ENCODE measurements at places on chromosomes 7 and 10.
A peak's percentile ranks its signal among the peaks of the same experiment; 100 is the strongest.

- no peak for DNase-seq
These were observed 714.5 kb upstream of the POT1 start for GRCh38 chr7:125644109-125644508.

DNA sequence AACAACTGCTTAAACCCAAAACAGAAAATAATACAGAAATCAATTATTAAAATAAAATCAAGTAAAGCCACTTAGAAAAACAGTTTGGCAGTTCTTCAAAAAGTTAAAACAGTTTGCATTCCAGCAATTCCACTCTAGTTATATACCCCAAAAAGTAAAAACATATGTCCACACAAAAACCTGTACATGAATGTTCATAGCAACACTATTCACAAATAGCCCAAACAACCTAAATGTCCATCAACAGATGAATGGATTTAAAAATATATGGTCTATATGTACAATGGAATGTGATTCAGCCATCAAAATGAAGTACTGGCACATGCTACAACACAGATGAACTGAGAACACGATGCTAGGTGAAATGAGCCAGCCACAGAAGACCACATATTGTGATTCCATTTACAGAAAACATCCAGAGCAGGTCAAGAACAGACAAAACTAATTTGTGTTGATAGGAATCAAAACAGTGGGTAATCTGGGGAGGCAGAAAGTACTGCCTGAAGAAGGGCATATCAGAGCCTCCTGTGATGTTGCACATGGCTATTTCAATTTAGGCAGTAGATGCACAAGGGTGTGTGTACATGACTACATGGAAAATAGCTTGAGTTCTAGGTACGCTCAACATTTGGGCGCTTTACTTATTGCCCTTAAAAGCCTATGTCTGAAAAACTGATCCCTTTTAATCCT is 66.3 kb downstream of the CYTH3 start:
- no peak for DNase-seq

GRCh38 chr7:93014410-93014809 is 103.4 kb downstream of the SAMD9 start:
- DNase-seq, result no peak

GRCh38 chr10:31739711-31740110 is 188.9 kb downstream of the ARHGAP12 start:
- DNase-seq, result no peak

DNA sequence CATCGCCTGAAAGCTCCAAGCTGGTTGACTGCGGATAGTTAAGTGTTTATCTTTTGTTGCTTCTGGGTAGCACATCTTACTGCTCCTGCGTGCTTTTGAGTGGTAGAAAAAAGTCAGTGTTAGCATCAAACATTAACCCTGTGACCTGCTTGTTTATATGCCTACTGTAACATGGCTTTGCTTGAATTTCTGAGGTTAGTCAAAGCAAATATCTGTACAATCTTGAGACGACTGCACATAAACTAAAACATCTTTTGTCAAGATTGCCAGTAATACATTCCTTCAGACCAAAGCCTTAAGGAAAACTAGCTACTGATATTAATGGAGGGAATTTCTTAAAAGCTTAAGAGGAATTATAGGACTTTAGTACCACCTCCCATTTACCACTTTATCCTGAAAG is 163.7 kb downstream of the BAMBI start:
- DNase-seq, result no peak

DNA sequence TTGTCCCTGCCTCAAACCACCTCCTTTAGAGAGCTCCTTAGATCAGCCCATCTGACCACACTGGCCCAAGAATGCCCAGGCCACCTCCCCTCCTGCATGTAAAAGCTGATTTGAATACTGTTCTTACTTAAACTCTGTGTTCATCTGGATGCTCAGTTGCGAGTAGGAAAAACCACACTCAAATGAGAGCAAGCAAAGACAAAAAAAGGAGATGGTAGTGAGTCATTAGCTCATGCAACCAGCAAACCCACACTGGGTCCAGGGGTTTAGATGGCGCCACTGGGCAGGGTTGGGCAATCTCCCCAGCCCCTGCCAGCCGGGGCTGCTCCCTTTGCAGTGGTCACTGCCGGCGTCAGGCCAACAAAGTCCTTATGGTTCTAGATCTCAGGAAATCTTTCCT is 32.7 kb downstream of the TSPAN15 start:
- DNase-seq, result no peak

DNA sequence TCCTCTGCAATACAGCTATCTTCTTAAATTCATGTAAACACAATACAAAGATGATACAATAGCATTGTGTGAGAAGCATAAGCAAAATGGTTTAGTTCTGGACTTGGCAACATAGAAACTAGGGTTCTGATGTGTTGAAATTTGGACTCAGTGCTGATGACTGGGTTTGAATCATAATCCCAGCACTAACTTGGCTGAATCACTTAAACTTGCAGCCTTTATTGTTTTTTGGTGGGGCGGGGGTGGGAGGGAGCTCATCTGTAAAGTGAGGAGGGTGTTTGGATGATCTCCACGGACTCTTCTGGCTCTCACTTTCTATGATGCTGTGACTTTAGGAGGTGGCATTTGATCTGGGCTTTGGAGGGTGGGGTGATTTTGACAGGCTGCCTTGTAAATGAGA is 158.2 kb downstream of the WNT2 start:
- no peak for DNase-seq

GRCh38 chr7:86951895-86952294 is 107.6 kb downstream of the ELAPOR2 start:
- no peak for DNase-seq

DNA sequence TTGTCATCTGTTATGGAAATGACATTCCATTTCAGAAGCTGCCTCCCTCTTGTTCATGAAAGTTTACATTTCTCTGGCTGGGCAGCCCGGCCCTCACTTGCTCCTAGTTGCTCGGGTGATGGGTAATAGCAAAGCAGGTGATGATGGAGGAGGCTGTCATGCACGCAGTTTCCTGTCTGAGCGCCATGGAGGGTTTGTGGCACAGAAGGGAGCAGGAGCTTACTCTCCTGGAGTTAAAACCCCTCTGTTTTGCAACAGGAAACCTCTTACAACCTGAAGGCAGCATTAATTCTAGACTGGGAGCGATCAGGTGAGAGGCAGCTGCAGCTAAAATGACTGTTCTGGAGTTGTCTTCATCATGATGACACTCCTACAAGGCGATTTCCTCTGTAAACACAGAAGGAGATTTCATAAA is 34.1 kb upstream of the MKI67 start:
- no peak for DNase-seq

DNA sequence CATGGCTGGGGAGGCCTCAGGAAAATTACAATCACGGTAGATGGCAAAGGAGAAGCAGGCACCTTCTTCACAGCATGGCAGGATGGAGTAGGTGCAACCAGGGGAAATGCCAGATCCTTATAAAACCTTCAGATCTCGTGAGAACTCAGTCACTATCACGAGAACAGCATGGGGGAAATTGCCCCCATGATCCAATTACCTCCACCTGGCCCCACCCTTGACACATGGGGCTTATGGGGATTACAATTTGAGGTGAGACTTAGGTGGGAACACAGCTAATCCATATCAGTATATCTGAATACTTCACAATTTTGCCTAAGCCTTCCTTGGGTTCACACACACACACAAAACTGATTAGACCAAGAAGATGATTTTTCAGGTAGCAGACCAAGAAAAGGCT is 145.1 kb upstream of the COL1A2 start:
- no peak for DNase-seq

- no peak for DNase-seq
These were observed 315.5 kb downstream of the MAGI2 start for GRCh38 chr7:79137942-79138341.

DNA sequence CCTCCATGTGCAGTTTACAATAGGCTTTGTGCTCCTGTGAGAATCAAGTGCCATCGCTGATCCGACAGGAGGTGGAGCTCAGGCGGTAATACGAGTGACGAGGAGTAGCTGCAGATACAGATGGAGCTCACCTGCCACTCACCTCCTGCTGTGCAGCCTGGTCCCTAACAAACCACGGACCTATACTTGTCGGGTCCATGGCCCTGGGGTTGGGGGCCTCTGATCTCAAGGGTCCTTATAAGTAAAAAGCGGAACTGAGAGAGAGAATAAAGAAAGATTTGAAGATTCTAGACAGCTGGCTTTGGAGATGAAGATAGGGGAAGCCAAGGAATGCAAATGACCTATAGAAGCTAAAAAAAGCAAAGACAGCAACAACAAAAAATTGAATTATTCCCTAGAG is 130.6 kb downstream of the PLXDC2 start:
- no peak for DNase-seq

- no peak for DNase-seq
These were observed 8.0 kb downstream of the CYREN start for GRCh38 chr7:135162382-135163001.

- no peak for DNase-seq
These were observed 11.4 kb upstream of the REPIN1 start for GRCh38 chr7:150357270-150357669.

- DNase-seq, result no peak
These were observed 20.4 kb upstream of the HIPK2 start for GRCh38 chr7:139798221-139798620.

GRCh38 chr10:14751921-14752320 is 22.8 kb downstream of the FAM107B start:
- peak; percentile 30 for DNase-seq

GRCh38 chr7:55013851-55014250 is 5.0 kb upstream of the EGFR start:
- no peak for DNase-seq

DNA sequence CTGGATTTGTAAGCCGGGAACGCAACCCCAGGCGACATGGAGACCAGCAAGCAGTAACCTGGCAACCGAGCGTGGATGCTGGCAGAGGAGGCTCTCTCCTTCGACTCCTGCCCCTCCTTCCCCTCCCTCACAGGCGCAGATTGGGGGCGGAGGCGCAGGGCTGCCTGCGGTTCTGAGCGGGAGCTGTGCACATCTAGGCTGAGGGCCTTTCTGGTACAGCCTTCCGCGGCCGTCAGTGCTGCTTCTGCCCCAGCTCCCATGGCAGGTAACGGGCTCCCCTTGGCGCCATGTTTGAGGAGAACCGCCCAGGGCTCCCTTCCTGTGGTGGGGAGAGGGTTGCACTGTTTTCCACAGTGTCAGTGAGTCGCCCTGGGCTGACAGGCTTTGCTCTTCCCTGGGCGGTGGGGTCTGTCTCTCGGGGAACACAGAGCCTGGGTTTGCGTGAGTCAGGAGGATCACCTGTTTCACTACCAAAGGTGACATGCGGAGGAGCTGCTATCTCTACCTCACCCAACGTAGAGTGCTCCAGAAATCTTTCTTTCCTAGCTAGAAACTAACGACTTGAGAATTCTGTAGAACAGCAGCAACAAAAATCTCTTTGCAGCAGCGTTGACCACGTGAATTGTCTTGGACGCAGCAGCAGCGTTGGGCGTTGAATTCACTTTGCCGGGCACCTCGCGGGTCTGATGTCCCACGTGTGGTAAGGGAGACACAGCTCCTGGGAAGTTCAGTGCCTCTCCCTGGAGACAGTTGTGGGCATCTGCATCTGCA is 154.8 kb upstream of the COBL start:
- DNase-seq, result no peak

GRCh38 chr10:60338786-60339185 is 50.9 kb downstream of the ANK3 start:
- DNase-seq, result no peak

DNA sequence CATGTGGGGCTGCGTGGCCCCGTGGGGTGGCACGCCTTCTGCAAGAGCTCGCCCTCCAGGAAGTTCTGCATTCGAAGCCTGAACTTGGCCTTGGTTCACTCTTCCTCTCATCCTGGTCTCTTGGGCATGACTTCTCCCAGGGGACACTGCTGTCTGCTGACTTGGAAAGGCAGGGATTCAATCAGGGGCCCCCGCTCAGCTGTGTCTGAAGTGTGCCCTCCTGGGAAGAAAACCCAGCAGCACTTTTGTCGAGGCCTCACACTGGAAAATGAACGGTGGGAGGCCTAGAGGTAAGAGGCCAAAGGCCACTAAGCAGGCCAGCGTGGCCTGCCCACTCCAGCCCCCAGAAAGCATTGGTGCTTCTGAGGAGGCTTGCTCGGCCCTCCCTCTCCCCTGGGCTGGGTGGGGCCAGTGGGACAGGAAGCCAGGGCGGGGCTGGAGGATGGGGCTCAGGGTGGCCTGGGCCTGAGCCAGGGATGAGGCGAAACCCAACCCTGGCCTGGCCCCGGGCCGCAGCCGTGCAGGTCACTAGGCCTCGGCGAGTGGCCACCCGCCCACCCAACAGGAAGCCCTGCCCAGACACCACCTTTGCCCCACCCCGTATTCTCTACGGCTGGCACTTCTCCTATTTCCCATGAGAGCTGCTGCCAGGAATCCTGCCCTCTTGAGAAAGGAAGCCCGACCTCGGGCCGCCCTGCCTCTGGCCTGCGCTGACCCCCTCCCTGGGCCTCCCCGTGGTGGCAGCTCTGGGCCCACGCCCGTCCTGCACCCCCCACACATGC is 81.1 kb downstream of the ZMIZ1 start:
- DNase-seq, result no peak

GRCh38 chr10:29771376-29771775 is 136.6 kb upstream of the SVIL start:
- no peak for DNase-seq

DNA sequence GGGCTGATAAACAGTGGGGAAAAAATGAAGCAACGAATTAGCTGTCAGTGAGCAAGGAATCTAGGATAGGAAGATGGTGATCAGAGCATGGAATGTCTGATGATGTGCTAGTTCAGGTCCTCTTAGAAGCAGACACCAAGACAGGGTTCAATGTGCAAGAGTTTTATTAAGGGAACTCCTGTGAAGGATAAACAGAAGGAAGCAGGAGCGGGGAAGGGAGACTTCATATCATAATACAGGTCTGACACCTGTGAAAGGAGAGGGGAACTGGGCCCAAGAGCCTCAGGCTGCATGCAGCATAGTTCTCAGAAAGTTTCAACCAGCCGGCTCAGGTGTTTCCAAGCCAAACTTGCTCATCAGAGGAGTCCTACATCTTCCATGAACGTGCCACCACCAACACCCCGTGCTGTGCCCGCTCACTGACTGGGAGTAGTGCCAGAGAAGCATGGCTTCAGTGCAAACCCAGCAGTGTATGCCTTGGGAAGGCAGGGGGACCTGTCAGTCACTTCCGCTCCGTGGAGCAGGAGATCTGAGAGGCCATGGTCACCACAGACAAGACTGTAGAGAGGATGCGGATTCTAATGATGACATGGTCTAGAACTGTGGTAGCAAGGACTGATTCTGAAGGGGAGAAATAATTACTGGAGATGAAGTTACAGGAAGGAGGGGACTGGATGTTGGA is 45.8 kb downstream of the ZNF800 start:
- peak; percentile 4 for DNase-seq

DNA sequence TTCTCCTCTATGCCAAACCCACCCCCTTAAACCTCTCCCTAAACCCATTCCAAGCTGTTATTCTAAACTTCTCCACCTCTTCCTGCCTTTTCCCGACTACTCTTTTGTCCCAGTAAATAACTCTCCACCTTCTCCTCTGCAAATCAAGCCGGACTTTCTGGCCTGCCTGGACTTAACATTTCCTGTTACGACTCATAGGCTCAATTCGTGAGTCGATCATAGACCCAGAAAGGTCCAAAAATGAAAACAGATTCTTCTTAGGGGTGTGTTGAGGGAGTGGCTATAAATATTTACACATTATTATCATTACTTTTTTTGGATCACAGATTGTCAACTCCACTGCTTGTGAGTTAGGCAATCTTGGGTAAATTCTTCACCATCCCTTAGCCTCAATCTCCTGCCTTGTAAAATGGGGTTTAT is 59.0 kb upstream of the HABP2 start:
- no peak for DNase-seq

All from NCI-H446 treated with DMSO at 0.1 percent for 48 hours (cell line).